ENCODE measurements at places on chromosomes 11 and 22. TPM values are rescaled to one million over a fixed set of nuclear protein-coding genes. Genes with fewer than 3 reads are reported as not detected.

The DERL3 gene
- total RNA-seq = 2.2 TPM

The UPK3A gene
- total RNA-seq = 0.40 TPM

The GSTT2 gene
- 0.43 TPM for total RNA-seq

The FBLN1 gene
- 70.1 TPM for total RNA-seq

The HEPHL1 gene
- not detected for total RNA-seq

The OR51B2 gene
- not detected for total RNA-seq

The IGSF9B gene
- total RNA-seq = 85.3 TPM

The ESAM gene
- 50.2 TPM for total RNA-seq

The KCNK4 gene
- total RNA-seq = not detected
